ENCODE measurements at places on chromosomes 2 and 18.
A peak's percentile ranks its signal among the peaks of the same experiment; 100 is the strongest.

DNA sequence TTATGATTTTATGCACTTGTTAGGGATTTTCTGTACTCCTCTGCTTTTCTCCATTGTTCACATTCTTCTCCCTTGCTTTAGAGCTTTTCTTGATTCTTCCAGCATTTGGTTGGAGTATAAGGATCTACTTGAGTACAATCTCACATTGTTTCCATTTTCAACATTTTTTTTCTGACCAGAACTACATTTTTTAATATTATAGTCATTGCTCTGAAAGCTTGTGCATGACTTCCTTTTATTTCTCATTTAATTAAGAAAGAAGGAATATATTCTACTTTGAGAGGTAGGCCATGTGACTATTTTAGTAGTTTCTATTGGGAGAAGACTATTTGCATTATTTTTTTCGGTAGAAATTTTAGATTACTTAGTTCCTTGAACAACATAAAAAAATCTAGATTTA lies 200.4 kb downstream of the TMEM247 start:
- no peak for DNase-seq

- peak; percentile 28 for DNase-seq
These were observed 124.2 kb upstream of the SATB2 start for GRCh38 chr2:199581935-199582360.

DNA sequence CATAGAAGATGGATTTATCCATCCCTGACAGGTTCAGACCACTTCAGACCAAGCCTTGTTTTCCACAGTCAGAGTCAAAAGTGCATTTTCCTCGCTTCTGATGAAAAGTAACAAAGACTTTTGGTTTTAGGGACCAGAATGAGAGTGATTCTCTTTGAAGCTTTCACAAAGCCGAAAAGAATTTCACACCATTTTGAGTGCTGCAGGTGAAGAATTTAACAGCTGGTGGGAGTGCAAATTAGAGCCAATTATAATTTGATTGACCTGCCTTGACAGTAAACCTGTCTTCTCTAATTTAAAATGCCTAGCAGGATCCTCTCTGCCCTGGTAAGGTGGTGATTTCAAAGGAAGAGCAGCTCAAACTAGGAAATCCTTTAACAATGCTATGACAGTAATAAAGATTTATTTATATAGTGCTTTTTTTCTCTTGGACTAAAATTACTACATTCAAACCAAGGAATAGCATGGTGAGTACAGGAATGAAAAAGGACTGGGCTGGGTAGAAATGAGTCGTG lies 241.6 kb downstream of the HRH4 start:
- no peak for DNase-seq

- no peak for DNase-seq
These were observed 3.5 kb upstream of the RNPEPL1 start for GRCh38 chr2:240564561-240565332.

GRCh38 chr2:146451972-146452371 lies 1392.9 kb upstream of the ACVR2A start:
- DNase-seq = no peak

GRCh38 chr2:18445433-18446320 lies 114.8 kb downstream of the RDH14 start:
- DNase-seq = no peak

DNA sequence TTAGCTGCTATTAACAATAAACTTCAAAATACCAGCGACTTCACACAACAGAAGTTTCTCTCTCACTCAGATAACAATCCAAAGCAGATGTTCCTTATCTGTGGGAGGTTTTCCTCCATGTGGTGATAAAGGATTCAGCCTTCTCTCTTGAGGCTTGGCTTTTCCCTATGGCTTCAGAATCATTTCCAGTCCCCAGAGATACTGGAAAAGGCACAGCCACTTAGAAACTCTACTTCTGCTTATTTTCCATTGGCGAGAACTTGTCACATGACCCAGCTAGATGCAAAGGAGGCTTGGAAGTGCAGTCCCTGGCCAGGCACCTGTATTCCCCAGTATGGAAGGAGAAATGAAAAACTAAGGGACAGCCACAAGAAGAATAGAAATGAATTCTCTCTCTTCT lies 344.8 kb downstream of the MTX2 start:
- DNase-seq = no peak

GRCh38 chr2:24469148-24469650 lies 21.9 kb upstream of the NCOA1 start:
- no peak for DNase-seq

- DNase-seq = no peak
These were observed 58.3 kb downstream of the MTCL1 start for GRCh38 chr18:8763611-8764010.

DNA sequence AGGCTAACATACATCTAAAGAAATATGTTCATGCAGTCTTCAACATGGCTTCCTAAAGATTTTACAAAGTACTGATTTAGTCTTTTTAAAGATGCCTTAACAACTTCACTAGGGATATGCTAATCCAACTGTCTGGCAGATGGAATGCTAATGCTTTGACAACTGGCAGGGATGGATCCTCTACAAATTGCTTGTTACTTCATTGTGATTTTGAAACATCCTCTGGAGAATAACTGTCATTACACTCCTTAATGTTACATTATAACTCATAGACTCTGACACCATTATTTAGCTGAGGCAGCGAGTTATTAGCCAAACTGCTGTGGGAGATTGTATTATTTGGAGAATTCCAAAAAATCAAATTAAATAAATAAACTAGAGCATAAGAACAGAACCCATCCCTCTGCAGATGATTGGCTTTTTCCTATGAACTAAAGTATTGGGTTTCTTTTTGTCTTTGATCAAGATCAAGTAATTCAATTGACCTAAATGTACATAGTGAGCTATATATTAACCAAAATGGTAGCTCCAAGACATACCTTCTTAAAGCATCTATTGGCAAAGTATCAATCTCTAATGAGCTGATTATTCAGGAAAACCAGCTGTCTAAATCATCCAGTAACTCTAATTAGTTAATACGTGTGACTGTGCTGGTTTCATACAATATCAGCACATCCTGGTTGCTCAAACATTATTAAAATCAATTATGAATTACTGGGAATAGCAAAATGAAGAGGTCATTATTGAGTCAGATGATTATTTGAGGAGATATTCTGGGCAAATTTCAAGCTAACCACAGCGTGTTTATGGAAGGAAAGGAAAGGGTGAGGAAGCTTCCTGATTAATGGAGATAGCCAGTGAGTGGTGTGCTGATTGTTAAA lies 321.3 kb upstream of the TFPI start:
- DNase-seq = peak; percentile 17

DNA sequence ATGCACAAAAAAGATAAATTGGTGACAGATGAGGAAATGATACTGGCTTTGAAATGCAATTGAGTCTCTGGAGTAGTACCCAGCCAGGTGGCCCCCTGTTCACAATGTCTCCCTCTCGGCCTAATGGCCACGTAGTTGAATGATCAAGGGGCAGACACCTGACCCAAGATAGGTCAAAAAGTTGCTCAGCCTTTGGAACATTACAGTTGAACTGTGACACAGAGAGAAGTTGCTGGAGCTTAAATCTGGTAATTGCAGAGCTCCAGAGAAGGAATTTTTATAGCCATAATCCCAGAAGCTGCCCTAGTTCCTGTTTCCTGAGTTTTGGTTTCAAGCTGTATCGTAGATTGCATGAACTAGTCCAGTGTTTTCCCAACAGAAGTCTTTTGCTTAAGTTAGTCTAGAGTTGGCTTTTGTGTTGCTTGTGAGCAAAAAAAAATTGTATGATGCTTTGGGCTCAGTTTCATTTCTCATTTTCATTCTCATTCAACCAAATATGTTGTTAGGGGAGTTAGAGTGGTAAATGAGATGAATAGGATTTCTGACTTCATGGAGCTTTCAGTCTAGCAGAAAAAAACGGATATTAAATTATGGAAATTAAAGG lies 117.9 kb downstream of the CSRNP3 start:
- no peak for DNase-seq

DNA sequence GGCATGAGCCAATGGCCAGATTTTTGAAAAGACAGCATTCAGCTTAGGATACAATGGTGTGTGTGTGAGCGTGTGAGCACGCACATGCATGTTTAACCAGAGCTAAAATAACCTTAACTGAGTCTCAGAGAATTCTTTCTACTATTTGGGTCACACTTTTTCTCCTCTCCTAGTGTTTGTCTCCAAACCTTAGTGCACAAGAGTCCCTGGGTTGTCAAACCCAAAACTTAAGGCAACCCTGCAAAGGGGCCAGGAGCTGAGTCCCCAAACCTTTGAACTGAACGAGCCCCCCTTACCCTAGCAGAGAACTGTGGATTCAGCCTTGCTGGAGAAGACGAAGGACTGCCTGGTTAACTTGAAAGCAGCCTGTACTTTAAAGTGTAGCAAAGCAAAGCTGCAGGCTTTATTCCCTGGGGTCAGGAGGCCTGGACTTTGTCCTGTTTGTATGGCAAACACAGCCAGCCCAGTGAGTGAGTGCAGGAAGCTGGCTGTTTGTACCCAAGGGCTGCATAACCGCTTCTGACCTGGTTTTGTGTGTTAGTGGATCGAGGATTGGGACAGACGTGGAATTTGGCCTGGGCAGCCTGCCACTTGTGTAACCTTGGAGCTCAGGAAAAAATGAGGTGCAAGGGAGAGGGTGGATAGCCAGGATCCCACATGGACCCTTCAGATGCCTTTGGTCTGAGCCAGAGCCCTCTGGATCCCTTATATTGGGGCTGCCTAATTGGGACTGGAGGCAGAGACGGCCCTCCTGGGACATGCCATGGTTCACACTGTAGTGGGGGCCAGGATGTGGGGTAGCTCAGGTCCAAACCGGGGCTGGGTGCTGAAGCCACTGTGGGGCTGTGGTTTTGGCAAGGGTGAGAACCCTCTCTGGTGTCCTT lies 6.4 kb upstream of the PSMD1 start:
- DNase-seq = peak; percentile 76

DNA sequence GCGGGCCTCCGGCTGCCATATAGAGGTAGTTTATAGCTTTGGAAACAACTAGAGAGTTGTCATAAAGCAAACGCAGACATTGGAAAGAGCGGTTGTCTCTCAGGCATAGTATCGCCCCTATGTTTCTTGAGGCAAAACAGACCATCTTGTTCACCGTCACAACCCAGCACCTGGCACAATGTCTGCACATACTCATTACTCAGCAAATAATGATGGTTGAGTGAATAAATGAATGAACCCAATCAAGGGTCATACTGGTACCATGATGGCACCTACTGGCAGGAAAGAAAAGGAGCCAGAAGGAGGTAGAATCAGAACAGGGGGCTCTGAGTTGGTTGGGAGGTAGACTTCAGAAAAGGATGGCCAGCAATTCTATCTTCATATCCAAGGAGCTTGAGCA lies 118.5 kb downstream of the ANTXR1 start:
- no peak for DNase-seq

DNA sequence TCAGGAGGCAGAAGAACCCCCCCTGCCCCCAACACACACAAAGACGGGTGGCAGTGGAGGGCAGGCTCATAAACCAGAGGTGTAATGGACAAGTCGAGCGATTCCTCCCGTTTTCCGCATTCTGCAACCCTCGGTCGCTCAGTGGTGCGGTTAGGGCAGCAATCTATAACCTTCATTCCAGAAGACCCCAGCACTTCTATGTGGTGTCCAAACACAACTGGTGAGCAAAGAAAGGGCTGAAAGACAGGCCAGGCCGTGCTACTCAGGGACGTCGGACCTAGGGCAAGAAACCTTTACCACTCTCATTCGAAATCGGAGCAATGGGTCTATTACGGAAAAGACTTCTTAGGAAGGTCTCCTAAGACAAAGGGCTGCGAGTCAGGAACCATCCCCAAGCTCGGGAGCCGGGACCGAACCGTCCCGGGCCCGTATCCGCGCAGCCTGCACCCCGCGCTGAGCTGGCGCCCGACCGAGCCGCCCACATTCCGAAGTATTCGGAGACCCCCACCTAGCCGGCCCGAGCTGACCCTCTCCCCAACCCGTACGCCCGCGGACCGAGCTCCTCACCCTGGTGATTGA lies 568 bp downstream of the ARL5A start:
- DNase-seq = peak; percentile 42

GRCh38 chr18:13455471-13455870 lies 236.9 kb downstream of the LDLRAD4 start:
- no peak for DNase-seq

GRCh38 chr2:201960305-201960704 lies 73.3 kb upstream of the FZD7 start:
- DNase-seq = no peak

GRCh38 chr2:52404866-52405265 lies 1362.7 kb upstream of the CHAC2 start:
- DNase-seq = no peak

- DNase-seq = no peak
These were observed 125.2 kb downstream of the RTN4 start for GRCh38 chr2:54925022-54925421.

DNA sequence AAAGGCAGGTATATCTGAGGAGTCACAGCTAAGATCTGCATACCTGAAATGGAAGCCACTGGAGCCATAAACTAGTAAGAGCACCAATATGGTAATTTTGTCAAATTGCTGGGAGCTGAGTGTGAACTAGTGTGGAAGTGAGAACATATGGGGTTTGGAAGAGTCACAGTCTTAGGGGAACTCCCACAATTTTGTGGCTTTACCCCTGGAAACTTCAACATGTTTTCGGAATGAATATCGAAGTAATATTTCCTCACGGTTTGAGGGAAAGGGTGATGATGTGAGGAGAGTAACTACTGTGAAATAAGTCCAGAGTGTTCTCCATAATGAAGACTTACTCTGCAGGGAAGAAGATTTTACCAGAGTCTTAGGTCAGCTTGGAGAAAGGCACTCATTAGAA lies 565.9 kb downstream of the RIT2 start:
- no peak for DNase-seq

DNA sequence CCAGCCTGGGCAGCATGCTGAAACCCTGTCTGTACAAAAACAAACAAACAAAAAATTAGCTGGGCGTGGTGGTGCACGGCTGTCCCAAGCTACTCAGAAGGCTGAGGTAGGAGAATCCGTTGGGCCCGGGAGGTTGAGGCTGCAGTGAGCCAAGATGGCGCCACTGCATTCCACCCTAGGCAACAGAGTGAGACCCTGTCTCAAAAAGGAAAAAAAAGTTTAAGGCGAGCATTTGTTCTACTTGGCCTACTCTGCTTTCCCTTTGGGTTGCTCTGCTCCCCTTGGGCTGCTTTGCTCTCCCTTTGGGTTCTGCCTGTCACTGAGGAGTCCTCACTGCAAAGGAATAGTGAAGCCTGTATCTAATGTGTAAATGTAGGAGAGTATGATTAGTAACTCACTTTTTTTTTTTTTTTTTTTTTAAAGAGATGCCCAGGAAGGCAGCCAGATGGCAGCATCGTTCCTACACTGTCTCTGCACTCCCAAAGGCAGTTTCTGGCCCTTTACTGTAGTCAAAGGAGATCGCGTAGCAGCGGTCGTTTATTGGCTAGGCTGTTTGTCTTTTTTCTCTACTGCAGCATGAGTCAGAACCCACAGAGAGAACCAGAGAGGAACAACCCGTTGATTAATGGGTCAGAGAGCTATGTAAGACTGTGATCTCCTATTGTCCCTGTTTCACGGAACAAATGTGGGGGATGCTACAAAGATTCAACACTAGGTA lies 118.3 kb upstream of the CWC22 start:
- peak; percentile 93 for DNase-seq

DNA sequence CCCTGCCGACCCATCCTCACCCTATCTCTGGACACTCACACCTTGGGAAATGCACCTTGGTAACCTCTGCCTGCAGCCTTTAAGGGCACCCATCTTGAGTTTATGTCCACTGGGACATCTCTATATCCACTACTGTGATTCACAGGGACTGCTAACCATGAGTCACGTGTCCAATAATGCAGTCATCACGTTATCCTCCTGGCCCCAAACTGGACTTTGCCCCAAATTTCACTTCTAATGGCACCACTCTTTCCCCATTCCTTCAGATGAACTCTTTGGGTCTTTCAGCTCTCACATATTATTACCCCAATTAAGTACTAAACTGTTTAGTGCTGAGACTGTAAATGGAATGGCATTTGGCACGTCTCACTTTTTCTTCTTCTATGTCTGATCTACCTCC lies 71.2 kb upstream of the TMEM200C start:
- DNase-seq = no peak

Data from Ammon's horn (tissue), 1 donor.